ENCODE measurements at places on chromosomes 5 and 9.

DNA sequence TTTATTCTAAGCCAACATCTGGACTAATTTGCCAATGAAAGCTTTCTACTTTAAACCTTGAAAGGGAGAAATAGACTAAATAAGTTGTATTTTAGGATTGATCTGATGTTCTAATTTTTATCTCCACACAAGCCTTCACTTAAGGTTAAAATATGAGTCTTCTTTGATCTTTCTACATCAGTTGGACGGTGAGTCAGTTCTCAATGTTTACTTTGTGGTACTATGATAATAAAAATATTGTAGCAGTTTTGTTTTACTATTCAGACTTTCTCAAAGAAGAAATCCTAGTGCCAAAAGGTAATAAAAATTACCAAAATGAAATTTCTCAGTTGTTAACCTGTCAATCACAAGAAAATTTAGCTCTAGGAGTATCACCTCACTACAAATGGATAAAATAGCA lies 203.5 kb upstream of the RGMB start:
- no peak for DNase-seq

- no peak for DNase-seq
These were observed 878.3 kb downstream of the TLE1 start for GRCh38 chr9:80811003-80811402.

DNA sequence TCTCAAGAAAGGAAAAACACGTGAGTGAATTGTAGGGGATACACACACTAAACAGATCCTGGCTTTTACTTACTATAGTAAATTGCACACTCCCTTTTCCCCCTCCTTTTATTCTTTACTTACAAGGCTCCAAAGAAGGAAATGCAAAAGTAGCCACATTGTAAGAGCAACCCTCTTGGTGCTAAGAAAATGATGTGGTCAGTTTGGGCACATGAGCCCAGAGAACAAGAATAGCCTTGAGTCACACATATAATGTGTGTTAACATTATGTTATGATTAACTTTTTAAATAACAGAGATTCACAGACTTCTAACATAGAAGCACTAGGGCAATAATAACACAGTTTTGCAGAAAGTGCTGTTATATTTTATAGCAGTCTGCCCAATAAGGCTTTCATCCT lies 48.5 kb downstream of the PCSK5 start:
- DNase-seq: no peak

GRCh38 chr5:146860213-146860893 lies 18.2 kb downstream of the PPP2R2B start:
- no peak for DNase-seq

GRCh38 chr9:131416509-131416908 lies 22.6 kb downstream of the PRRC2B start:
- DNase-seq: no peak

DNA sequence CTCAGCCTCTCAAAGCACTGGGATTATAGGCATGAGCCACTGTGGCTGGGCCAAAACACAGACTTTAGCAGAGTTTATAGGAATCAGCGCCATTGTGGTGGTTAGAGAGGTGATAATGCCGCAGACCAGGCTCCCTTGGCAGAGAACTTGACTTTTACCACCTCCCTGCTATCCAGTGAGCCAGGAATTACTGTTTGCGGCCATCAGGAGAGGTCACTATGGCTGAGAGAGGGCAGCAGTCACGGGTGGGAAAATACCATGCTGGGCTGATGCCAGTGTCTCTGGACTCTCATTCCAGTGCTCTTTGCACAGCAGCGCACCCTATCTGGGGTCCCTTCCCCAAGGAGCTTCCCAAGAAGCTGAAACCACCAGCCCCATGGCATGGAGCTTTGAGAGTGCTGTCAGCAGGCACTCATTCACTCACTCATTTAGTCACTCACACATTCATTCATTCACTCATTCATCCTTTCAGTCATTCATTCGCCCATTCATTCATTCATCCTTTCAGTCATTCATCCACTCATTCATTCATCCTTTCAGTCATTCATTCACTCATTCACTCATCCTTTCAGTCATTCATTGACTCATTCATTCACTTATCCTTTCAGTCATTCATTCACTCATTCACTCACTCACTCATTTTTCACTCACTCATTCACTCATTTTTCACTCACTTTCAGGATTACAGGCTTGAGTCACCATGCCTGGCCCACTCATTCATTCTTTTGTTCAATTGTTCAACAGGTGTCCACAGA lies 27.3 kb upstream of the RNU6ATAC start:
- no peak for DNase-seq

- DNase-seq: no peak
These were observed 138.3 kb downstream of the CDK5RAP2 start for GRCh38 chr9:120441426-120442307.

- DNase-seq: no peak
These were observed 17.8 kb downstream of the PPARGC1B start for GRCh38 chr5:149747833-149748366.

GRCh38 chr9:75672478-75672877 lies 218.0 kb upstream of the PCSK5 start:
- DNase-seq: no peak

- DNase-seq: no peak
These were observed 188.8 kb downstream of the CSNK1G3 start for GRCh38 chr5:123700624-123701287.

DNA sequence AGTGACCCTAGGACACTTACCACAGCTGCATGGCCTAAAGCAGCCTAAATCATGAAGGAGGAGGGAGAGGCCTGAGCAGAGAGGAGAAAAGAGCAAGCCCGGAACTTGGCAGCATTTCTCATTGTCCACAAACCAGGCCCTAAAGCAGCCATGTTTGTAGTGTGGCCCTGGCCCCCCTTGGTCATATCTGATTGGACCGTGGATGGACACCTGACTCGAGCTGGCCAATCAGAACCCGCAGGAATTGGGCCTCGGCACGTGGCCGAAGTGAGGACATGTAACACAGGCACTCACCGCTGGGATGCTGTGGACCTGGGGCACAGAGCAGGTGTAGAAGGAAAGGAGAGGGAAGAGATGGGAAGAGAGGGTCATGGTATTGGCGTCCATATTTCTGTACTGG lies 56.9 kb downstream of the ASS1 start:
- no peak for DNase-seq

GRCh38 chr5:142772446-142773293 lies 2.5 kb downstream of the ARHGAP26 start:
- no peak for DNase-seq

DNA sequence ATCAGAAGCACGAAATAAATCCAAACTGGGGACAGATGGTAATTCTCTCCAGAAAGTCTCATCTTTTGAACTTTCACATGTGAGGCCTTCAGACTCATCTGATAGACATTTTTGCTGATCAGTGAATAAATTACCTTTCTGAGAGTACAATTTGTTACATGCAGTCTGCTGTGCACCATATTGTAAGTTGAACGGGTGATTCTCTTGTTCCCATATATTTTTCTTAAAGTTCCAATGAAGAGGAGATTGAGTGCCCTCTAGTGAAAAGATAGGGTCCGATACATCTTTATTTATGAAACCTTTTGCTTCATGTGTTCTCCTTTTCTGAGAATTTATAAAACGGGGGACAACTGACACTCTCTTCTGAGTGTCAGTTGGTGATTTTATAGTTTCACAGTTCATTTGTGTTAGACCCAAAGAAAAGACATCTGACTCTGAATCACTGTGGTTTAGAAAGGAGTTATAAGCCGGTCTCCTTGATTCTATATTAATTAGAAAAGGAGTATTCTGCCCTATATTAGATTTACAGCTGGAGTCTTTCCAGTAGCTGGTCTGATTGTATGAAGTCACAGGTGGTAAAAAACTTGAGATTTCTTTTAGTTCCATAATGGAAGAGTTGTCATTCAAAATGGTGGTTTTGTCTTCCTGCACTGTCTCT lies 30.4 kb downstream of the GNG10 start:
- DNase-seq: no peak

GRCh38 chr9:115672477-115673316 lies 480.9 kb upstream of the PAPPA start:
- DNase-seq: no peak

DNA sequence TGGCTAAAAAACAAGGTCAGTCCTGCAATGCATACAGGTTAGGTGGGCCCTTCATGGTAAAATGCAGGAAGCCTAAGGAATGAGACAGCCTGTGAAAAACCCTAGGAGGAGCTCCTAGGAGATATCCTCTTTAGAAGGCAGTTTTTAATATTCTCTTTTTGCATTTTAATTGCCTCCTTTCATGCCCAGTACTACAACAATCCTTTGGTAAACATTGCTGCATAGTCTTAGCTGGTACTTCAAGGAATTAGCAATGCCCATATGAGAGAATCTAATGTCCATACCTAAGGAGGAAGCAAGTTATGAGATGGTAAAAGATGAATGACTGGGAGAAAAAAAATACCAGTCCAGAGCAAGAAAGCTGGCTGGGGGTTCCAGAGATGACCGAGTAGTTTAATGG lies 61.0 kb downstream of the NREP start:
- DNase-seq: no peak

GRCh38 chr5:170278611-170279458 lies 18.7 kb downstream of the LCP2 start:
- DNase-seq: peak; percentile 62

DNA sequence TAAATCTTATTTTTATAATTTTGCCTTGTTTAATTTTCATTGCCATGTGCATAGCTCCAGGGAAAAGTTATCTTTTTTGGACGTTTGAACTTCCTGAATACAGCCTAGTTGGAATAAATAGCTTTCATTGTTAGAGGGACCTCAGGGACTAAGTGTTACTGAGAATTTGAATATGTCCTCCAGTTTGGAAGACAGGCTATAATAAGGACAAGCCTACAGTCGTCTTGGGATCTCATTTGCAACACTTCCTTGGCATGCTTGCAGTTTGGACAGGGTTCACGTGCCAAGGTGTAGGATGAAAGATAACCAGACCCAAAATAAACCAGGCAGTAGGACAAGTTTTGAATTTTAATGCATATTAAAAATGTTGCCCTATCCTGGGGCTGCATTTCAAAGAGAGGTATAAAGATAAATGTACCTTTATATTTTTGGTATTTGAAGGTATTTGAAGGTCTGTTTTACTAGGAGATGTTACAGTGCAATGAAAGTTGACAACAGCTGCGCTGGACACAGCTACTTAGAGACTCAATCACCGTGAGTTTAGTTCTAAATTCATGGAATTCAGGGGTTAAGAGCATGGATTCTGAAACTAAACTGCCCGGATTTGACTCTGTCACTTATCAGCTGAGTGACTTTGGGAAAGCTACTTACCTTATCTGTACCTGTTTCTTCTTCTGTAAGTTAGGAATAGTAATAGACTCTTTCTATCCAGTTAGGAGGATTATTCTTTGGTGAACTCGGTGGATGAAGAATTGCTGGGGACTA lies 134.1 kb downstream of the ACTBL2 start:
- no peak for DNase-seq

GRCh38 chr9:113183956-113184488 lies 33.2 kb downstream of the SLC31A2 start:
- no peak for DNase-seq

GRCh38 chr5:60504342-60504741 lies 195.6 kb downstream of the DEPDC1B start:
- no peak for DNase-seq

DNA sequence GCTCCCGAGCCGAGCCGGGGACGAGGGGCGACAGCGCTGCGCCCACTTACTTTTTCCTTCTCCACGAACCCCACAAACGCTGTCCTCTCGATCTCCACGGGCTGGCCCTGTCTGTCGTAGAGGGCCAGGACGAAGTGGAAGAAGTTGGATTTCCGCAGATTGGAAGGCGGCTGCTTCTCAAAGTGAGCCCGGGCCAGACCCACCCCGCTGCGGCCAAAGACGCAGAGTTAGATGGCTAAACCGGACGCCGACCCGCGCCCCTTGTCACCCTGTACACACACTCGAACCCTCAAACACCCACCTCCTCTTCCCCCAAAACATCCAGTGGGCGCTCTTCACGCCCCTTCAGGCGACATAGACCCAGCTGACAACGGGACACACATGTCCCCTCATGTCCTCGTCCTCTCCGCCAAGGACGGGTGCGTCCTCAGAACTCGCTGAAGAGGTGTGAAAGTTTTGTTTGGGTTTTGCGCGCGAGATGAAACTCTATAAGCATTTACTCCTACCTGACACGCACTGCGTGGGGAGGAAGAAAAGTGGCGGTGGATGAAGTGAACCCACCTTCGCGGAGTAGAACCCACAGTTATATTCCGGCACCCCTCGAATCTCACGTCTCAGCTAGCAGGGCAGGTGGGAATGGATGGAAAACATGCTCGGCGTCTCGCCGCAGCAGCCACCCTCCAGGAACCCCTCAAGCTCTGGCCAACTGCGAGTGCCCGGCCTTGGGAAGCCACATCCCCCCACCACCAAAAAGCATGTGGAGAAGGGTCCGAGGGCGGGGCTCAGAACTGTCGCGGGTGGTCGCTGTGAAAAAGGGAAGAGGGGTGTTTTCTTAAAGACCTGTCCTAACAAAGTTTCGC lies 2.6 kb downstream of the EBF1 start:
- DNase-seq: no peak

DNA sequence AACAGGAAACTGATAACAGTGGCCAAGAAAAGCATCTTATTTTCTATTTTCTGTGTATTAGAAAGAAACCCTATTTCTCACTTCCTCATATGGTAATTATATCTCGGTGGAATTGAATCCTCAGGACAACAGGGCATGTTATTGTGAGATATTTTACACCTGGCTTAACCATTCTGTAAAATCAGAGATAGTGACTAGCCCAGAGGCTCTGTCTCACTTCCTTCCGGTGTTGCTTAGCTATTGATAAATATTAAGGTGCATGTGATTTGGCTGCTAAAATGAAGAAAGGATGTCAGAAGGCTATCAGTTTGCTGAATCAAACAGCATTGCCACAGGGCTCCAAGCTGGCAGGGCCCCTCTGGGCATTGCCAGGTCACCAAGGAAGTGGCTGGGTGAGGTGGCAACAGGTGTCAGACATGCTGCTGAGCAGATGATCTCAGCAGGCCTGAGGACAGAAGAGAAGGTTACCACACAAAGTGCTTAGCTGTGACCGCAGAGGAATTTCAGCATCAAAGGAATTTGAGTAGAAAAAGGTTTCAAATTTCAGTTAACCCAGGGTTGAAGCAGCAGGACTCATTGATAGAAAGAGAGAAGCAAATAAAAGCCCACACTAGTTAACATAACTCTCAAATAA lies 330.7 kb downstream of the PDE4D start:
- no peak for DNase-seq

DNA sequence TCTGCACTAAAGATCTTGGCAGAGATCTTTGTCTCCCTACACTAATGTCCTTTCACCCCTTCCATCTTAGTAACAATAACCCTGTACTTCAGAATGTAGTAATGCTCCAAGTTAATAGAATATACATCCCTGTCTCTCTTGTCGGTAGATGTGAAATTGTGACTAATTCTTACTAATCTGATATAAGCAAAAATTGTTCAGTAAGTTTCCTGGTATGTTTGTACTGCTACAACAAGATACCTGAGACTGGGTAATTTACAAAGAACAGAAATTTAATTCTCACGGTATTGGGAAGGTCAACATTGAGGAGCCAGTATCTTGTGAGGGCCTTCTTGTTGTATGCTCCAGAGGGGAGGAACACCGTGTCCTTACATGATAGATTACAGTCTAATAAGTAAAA lies 1686.6 kb upstream of the CDH9 start:
- DNase-seq: no peak

GRCh38 chr9:5652821-5653220 lies 23.9 kb downstream of the RIC1 start:
- no peak for DNase-seq

GRCh38 chr5:139561655-139562451 lies 714 bp downstream of the UBE2D2 start:
- DNase-seq: peak; percentile 53

GRCh38 chr9:79621916-79622575 lies 50.3 kb downstream of the TLE4 start:
- no peak for DNase-seq
